Activated CD8-positive, alpha-beta T cell treated with anti-CD3 and anti-CD28 coated beads for 36 hours (primary cell): ENCODE measurements at places on chromosomes 3 and 15. TPM values are rescaled to one million over a fixed set of nuclear protein-coding genes. Genes with fewer than 3 reads are reported as not detected.

DNA sequence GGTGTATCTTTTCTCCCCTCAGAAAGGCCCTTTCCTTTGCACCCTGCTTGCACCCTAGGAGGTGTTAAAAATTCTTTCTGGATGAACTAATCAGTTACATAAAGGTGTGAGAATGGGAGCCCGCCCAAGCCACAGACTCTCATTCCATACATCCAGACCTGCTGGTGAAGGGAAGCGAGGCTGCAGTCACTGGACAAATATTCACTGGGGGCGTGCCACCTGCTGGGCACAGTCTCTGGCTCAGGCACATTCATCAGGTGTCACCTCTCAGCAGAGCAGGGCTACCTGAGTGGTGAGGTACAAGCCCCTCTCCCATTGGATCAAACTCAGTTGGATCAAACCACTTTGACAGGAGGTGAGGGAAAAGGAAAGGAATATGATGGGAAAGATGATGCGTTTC is 52.0 kb downstream of the NTRK3 start:
- DNase-seq = no peak

GRCh38 chr15:70348581-70349344 is 251.0 kb upstream of the TLE3 start:
- DNase-seq = no peak

- DNase-seq = no peak
Measured at GRCh38 chr3:47010111-47010712, 30.7 kb downstream of the NBEAL2 start.

GRCh38 chr15:71743861-71744382 is 66.4 kb upstream of the NR2E3 start:
- peak; percentile 69 for DNase-seq

DNA sequence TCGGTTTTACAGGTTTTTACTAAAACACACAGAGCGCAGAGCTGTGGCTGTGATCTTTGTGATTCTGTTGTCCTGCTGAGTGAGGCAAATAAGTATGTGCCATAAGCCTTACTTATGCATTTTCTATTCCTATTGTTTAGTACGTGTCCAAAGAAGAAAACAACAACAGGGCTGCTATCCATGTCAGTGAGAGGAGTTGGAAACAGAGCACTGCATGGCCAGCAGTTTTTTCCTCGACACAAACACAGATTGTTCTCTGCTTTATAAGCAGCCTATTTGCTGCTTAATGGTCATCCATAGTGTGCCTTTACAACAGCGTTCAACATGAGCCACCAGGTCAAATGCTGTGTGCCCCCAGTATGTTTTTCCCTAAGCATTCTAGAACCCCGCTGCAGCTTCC is 79.8 kb downstream of the SHQ1 start:
- no peak for DNase-seq

Gene NEK10
- 0.29 TPM for total RNA-seq

Gene TUSC7
- total RNA-seq = not detected

Gene LRRC31
- total RNA-seq = not detected

Gene TARS3
- 8.3 TPM for total RNA-seq

Gene GPR156
- total RNA-seq = not detected

Gene TRIM71
- total RNA-seq = 0.22 TPM
